ENCODE measurements at places on chromosomes 2 and 18. TPM values are rescaled to one million over a fixed set of nuclear protein-coding genes. Genes with fewer than 3 reads are reported as not detected.

The EGR4 gene
- 0.05 TPM for total RNA-seq

The RGPD4 gene
- not detected for total RNA-seq

The COL5A2 gene
- total RNA-seq, result 101 TPM

The BOK gene
- 8.0 TPM for total RNA-seq

The SERPINB13 gene
- not detected for total RNA-seq

The SLC5A7 gene
- total RNA-seq, result not detected

The HMSD gene
- not detected for total RNA-seq

The STAT4 gene
- 0.11 TPM for total RNA-seq

The NLRC4 gene
- total RNA-seq, result not detected

The VWA3B gene
- not detected for total RNA-seq

The IL36RN gene
- total RNA-seq, result not detected

The SNTG2 gene
- total RNA-seq, result not detected

The C1QL2 gene
- not detected for total RNA-seq

The CNDP1 gene
- total RNA-seq, result not detected

The TMEM163 gene
- total RNA-seq, result 0.42 TPM
